GM12891 (cell line): ENCODE measurements at places on chromosomes 13 and 19.

GRCh38 chr19:16470911-16471811, 609 bp downstream of the EPS15L1 start:
- no peak for DNase-seq

- DNase-seq = no peak
Measured at GRCh38 chr13:101977475-101977874, 424.4 kb downstream of the FGF14 start.

GRCh38 chr13:40197936-40198595, 468.4 kb downstream of the FOXO1 start:
- no peak for DNase-seq

- no peak for DNase-seq
Measured at GRCh38 chr19:38221919-38222830, 1.8 kb downstream of the DPF1 start.

GRCh38 chr13:74555651-74556420, 421.6 kb upstream of the KLF12 start:
- DNase-seq = no peak

GRCh38 chr13:92681239-92681638, 545.4 kb upstream of the GPC6 start:
- no peak for DNase-seq

DNA sequence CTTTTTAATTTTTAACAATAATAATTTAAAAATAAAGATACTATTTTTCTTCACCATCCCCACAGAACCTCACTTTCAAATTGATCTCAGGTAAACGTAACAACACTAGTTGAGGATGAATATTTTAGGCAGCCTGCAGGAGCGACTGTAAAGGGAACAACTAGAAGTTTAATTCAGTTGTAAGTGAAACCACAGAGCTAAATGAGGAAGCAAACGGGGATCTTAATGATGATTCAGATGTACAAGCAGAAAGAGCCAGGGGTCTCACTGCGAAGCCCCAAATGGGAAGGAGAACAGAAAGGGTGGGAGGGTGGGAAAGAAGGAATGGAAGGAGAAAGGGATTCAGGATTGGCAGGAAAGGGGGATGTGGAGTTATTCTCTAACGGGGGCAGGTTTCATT, 54.6 kb upstream of the RAP2A start:
- DNase-seq = no peak

GRCh38 chr13:33277946-33278345, 7.6 kb downstream of the STARD13 start:
- DNase-seq = no peak

GRCh38 chr19:35704218-35704617, at the start of gene ZBTB32:
ZBTB32 (plus strand) TSS chr19:35704558; CDS start chr19:35714627, 10,069 bp downstream.
- no peak for DNase-seq

DNA sequence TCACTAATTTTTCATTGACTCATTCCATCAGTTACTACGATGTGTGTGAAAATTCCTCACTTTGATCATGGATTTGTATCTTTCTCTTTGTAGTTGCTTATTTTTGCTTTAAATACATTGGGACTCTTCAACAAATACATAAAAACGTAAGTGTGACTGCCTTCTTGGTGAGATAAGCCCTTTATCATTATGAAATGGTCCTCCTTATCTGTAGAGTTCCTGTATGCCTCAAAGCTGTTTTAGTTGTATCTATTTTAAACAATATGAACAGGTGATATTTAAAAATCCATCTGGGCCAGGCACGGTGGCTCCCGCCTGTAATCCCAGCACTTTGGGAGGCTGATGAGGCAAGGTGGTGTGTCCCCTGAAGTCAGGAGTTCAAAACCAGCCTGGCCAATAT, 11.3 kb downstream of the DCUN1D2 start:
- no peak for DNase-seq

DNA sequence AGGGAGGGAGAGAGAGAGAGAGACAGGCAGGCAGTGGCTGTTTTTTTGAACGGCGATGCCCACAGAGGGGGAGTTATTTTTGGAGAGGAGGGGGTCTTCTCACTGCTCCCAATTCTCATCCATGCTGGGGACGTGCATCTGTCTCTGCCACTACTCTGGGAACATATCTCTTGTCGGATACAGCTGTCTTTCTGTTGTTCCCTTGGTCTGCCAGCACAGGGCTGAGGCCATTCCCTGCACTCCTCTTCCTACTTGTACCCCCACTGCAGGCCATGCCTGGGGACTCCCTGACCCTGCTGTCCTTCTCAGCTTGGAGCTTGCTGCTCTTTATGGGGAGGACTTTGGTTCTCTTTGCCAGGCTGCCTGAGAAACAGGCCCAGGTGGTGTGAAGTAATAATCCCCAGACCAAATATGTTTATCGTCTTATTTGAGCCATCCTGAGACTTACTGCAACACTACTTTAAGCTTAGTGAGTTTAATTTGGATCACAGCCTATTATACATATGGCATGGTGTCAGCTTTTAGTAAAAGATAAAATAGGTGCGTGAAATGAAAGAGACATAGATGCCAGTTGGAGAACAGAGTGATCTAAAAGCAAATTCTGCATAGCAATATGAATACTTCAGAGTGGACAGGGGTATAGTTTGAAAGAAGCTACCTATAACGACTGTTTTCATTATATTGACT, 19.1 kb downstream of the LRCH1 start:
- no peak for DNase-seq

- DNase-seq = peak; percentile 64
Measured at GRCh38 chr19:3274942-3275582, 50.6 kb downstream of the CELF5 start.

- no peak for DNase-seq
Measured at GRCh38 chr19:55443824-55444480, 852 bp upstream of the SHISA7 start.

- DNase-seq = no peak
Measured at GRCh38 chr13:25860265-25860664, 191.6 kb downstream of the SHISA2 start.

DNA sequence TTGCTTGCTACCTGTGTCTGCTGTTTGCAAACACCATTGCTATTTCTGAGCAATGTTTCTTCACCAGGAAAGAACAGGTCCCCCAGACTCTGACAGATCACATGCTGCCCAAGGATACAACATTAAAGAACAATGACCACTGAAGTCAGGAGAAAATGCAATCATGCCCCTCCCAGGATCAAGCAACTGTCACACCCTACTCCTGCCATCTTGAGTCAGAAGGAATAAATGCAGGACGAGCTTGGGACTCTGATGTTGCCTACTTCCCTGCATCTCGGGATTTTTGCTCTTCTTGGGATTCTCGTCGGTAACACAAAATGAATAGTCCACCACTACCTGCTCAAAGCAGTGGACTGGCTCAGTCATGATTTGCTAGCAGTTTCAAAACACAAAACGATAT, 490.6 kb downstream of the COG6 start:
- no peak for DNase-seq

DNA sequence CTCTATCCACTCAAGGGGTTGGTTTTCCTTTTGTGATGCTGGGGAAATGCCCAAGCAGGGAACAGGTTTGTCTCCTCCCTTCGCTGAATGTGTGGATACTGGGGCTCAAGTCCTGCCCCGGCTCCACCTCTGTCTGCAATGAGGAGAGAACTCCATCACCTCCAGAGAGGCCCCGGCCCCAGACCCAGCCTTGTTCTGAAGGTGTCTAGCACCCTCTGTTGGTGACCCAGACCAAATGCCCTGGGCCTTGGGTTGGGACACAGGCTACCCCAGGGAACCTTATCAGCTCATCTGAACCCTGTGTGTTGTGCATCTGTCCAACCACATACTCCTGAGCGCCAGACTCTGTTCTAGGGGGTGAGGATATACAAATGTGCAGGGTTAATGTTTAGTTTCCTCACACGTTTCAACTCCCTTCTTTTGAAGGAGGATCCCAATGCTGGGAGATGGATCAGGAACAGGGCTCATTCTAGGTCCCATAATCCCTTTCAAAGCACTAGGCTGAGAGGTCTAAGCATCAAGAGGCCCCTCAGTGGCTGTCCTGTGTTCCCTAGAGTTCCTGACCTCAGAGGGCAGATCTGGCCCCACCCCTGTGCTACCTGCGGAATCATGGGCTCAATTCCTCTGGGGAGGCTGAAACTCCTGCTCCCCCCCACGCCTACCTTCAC, 112.5 kb upstream of the SLC7A1 start:
- DNase-seq = peak; percentile 39

GRCh38 chr19:14632286-14632685, 42.4 kb downstream of the ADGRE3 start:
- peak; percentile 13 for DNase-seq

DNA sequence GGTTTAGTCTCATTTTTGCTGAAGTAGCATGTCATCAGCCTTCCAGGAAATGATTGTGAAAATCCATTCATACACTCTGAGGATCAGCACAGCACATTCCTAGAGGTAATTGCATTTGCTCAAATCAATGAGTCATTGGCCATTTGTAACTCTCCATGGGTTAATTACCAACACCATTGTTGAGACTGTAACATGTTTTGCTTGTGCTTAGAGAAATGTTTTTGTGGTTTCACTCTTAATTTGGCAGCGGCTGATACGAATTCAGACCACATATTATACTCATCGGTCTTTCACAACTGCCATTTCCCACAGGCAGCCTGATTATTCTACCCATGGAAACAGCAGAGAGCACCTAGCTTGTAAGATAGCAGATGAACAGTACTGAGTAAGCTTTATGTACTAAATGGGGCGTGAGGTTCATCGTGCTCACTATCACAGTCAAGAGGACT, 110.3 kb downstream of the NHLRC3 start:
- no peak for DNase-seq

DNA sequence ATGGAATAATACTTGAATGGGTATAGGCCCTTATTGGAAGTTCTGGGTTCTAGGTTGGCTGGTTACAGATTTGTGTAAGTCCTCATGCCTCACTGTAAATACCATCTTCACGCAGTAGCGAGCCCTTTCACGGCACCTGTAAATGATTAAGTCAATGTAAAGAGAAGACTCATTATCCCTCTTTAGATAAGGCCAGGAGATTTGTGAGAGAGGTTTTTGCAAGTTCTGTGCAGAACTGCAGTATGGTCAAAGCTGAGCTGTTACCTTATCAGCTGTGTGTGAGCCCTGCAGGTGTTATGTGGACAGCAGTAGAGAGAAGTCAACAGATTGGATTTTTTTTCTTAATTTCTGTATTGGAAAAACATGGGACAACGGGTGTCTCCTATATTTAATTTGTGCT, 141.6 kb downstream of the SHISA2 start:
- no peak for DNase-seq
